ENCODE measurements at places on chromosomes 3 and 15.

- no peak for DNase-seq
These were observed 137.9 kb upstream of the HES1 start for GRCh38 chr3:193998123-193998448.

- DNase-seq: no peak
These were observed 217.0 kb upstream of the C2CD4B start for GRCh38 chr15:62382046-62382445.

GRCh38 chr3:173411375-173411973, 13.9 kb downstream of the NLGN1 start:
- no peak for DNase-seq

DNA sequence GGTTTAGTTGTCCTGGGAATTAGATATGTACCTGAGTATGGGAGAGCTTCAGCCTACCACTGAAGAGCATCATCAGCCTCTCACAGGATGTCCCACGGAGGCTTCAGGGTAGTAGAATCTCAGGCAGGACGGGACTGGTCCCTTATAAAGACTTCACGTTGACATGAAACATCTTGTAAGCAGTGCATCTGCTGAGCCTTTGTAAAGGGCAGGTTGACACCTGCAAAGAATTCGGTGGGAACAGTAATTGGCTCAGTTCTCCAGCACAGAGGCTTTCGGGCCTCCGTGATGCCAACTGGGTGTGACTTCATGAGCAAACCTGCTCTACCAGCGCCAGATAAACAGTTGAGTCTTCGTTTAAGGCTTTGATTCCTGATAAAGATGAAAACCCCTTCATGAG, 26.9 kb upstream of the AVEN start:
- DNase-seq: no peak

DNA sequence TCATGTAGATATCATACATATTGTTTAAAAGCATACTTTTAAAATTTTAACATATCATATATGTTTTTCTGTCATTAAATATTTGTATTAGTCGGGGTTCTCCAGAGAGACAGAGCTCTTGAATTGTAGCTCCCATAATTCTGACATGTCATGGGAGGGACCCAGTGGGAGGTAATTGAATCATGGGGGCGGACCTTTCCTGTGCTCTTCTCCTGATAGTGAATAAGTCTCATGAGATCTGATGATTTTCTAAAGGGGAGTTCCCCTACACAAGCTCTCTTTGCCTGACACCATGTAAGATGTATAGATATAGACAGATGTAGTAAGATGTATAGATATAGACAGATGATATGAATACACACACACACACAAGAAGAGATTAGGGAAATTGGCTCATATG, 161.2 kb upstream of the ABI3BP start:
- DNase-seq: no peak

GRCh38 chr3:132662212-132662611, 2.1 kb downstream of the UBA5 start:
- DNase-seq: no peak

- DNase-seq: no peak
These were observed 118.3 kb downstream of the FNDC3B start for GRCh38 chr3:172157564-172158258.

DNA sequence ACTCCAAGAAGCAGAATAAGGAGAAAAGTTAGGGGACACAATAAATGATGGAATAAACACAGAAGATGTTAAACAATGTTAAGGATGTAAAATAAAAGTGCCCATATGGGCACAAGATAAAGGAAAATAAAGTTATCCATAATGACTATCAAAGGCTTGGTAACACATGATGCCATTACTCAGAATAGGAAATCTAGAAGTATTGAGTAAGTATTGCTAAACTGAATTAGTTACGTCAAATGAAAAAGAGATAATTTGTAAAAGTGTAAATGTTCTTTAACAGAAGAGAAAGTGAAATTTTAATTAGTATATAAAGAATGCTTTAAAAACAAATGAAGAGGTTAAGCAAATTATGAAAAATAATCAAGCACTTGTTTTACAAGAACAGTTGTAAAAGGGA, 6.7 kb downstream of the COPS2 start:
- no peak for DNase-seq
